Endodermal cell (in vitro differentiated cells): ENCODE measurements at places on chromosomes 16 and 17. TPM values are rescaled to one million over a fixed set of nuclear protein-coding genes. Genes with fewer than 3 reads are reported as not detected.

KRT36 gene
- total RNA-seq = not detected in 2 replicates

DNA sequence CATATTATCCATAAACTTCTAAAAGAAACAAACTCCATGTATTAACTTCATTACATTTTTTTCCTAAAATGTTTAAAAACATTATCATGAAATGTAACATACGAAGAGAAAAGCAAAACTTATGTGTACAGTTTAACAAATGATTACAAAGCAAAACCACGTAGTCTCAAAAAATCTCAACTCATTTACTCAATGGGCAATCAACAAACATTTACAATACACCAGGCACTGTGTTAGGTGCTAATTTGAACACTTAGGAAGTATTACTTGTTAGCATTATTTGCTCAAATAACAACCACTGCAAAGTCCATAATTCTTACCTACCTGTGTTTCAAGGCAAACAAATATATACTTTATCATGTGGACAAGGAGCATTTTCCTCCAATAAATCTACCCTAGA, 164.9 kb downstream of the STX8 start:
- no peak overlapping the region for H3K4me3 ChIP-seq
- no peak overlapping the region for H3K27ac ChIP-seq
- H3K36me3 ChIP-seq = no peaks in the 10 kb centered on the region

DNA sequence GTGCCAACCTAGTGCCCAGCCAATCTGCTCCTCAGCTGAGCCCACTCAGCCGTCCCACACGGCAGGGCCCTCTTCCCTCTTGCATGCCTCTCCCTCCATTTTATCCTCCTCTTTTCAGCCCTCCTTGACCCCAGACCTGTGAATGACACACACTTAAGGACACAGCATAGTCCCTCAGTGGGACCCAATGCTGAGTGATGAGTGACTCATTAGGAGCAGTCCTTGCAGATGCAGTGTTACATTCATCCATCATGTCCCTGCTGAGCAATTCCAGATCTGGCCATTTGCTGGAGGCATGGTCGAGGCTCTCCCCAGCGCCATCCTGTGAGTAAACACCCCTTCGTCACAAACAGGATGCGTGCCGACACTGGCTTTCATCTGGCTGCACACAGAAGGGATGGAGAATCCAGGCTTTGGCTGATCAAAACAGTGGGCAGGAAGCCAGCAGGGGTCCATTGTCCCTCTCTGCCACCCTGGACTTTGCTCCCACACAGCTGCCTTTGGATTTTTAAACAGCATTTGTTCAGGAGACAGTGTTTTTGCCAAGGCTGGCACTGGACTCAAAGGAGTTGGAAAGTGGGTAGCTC, 122.6 kb downstream of the AXIN2 start:
- H3K27me3 ChIP-seq = no peaks in the 10 kb centered on the region
- peak; percentile 78 for DNase-seq
- H3K4me3 ChIP-seq = no peak overlapping the region

DNA sequence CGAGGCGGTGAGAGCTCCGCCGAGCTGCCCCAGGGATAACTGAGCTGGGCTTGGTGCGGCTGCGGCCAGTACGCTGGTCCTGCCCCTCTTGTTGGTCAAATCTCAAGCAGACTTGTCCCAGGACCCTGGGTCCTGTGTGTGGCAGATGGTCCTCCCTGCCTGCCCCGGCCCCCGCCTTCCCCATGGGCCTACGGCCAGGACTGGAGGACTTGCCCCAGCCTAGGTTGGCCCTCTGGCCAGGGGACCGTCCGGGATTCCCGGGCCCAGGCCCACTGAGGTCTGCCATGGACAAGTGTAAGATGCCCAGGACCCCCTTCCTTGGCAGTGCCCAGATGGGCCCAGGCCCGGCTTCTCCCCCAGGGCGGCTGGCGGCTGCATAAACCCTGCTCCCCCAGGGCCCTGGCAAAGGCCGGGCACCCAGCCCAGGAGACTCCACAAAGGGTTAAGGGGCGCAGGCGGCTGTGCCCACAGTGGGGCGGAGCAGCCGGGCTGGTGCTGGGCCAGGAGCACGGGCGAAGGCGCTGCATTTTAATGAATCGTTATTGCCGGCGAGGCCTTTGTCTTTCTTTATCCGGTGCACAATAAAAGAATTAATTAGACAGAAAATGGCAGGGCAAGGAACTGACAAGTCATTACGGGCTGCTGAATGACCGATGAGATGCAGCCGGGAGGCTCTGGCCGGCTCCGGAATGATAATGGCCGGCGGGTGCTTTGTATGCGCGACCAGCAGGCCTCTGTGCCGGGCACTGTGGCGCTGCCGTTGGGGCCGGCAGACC, 9.1 kb downstream of the SOX8 start:
- no peaks in the 10 kb centered on the region for H3K27me3 ChIP-seq
- no peaks in the 10 kb centered on the region for H3K4me1 ChIP-seq
- H3K36me3 ChIP-seq = no peaks in the 10 kb centered on the region
- DNase-seq = no peak
- peak overlapping the region; percentile 93 for H3K27ac ChIP-seq

C16orf46 gene
- total RNA-seq = 3.7 to 3.9 TPM (median 3.8 TPM) in 3 replicates

HLF gene
- total RNA-seq = not detected in 2 replicates

- peaks cover 15% of the 10 kb centered on the region for H3K36me3 ChIP-seq
- no peaks in the 10 kb centered on the region for H3K4me1 ChIP-seq
- no peaks in the 10 kb centered on the region for H3K27me3 ChIP-seq
Observed at GRCh38 chr17:17236295-17237025, 508 bp downstream of the FLCN start.

GRCh38 chr17:81287152-81287551, 8.0 kb downstream of the SLC38A10 start:
- no peak for DNase-seq
- no peaks in the 10 kb centered on the region for H3K27me3 ChIP-seq
- H3K4me3 ChIP-seq = no peak overlapping the region

MYCBPAP gene
- total RNA-seq = 3.8 to 8.9 TPM (median 7.1 TPM) in 3 replicates

TMEM238L gene
- total RNA-seq = not detected in 2 replicates

GRCh38 chr17:64951877-64952276, 32.6 kb upstream of the LRRC37A3 start:
- no peaks in the 10 kb centered on the region for H3K36me3 ChIP-seq
- no peak for DNase-seq
- H3K4me1 ChIP-seq = no peaks in the 10 kb centered on the region
- H3K27me3 ChIP-seq = no peaks in the 10 kb centered on the region

- no peaks in the 10 kb centered on the region for H3K36me3 ChIP-seq
- no peaks in the 10 kb centered on the region for H3K4me1 ChIP-seq
- H3K4me3 ChIP-seq = peak overlapping the region; percentile 80
- peak; percentile 95 for DNase-seq
Observed at GRCh38 chr16:10180771-10181163, 1.5 kb downstream of the GRIN2A start.

ASPA gene
- total RNA-seq = not detected in 2 replicates

GRCh38 chr17:38741461-38741860, 6.7 kb downstream of the PCGF2 start:
- no peak for DNase-seq
- peaks cover 53% of the 10 kb centered on the region for H3K36me3 ChIP-seq
- H3K4me1 ChIP-seq = peaks cover 5% of the 10 kb centered on the region
- H3K27me3 ChIP-seq = no peaks in the 10 kb centered on the region
- peak overlapping the region; percentile 91 for H3K27ac ChIP-seq
- H3K4me3 ChIP-seq = no peak overlapping the region

- no peak for DNase-seq
- H3K36me3 ChIP-seq = peaks cover 47% of the 10 kb centered on the region
- no peaks in the 10 kb centered on the region for H3K27me3 ChIP-seq
- H3K27ac ChIP-seq = no peak overlapping the region
Observed at GRCh38 chr17:77488531-77489238, 347.9 kb downstream of the SEC14L1 start.

MEIOB gene
- total RNA-seq = 0.21 TPM in 1 of 3 replicates, not detected in the others

CCL14 gene
- total RNA-seq = not detected in 3 replicates

GRCh38 chr16:84922351-84923120, 88.8 kb downstream of the ZDHHC7 start:
- no peak for DNase-seq
- H3K27me3 ChIP-seq = no peaks in the 10 kb centered on the region
- H3K36me3 ChIP-seq = no peaks in the 10 kb centered on the region
- H3K27ac ChIP-seq = peak overlapping the region; percentile 90

- H3K27me3 ChIP-seq = no peaks in the 10 kb centered on the region
- peak; percentile 59 for DNase-seq
- H3K27ac ChIP-seq = no peak overlapping the region
- H3K36me3 ChIP-seq = no peaks in the 10 kb centered on the region
- peaks cover 10% of the 10 kb centered on the region for H3K4me1 ChIP-seq
Observed at GRCh38 chr17:57580055-57580739, 164.9 kb downstream of the CCDC182 start.

CSH1 gene
- not detected in 3 replicates for total RNA-seq

- no peak overlapping the region for H3K27ac ChIP-seq
- no peaks in the 10 kb centered on the region for H3K4me1 ChIP-seq
- H3K27me3 ChIP-seq = no peaks in the 10 kb centered on the region
- no peaks in the 10 kb centered on the region for H3K36me3 ChIP-seq
Observed at GRCh38 chr17:13107676-13108235, 89.9 kb upstream of the ELAC2 start.

- no peaks in the 10 kb centered on the region for H3K27me3 ChIP-seq
- H3K4me1 ChIP-seq = no peaks in the 10 kb centered on the region
- H3K36me3 ChIP-seq = no peaks in the 10 kb centered on the region
Observed at GRCh38 chr17:6381526-6382465, 53.1 kb downstream of the AIPL1 start.

PSMB10 gene
- total RNA-seq = 9.8 to 15.7 TPM (median 15.5 TPM) in 3 replicates

- no peak overlapping the region for H3K27ac ChIP-seq
- DNase-seq = no peak
- no peaks in the 10 kb centered on the region for H3K4me1 ChIP-seq
Observed at GRCh38 chr17:29576214-29577000, 7.9 kb downstream of the TP53I13 start.

SEZ6L2 gene
- 41.4 and 44.0 TPM in 2 replicates for total RNA-seq

- H3K27ac ChIP-seq = no peak overlapping the region
- H3K4me3 ChIP-seq = no peak overlapping the region
- H3K4me1 ChIP-seq = peaks cover 10% of the 10 kb centered on the region
- DNase-seq = no peak
- H3K36me3 ChIP-seq = peaks cover 49% of the 10 kb centered on the region
- no peaks in the 10 kb centered on the region for H3K27me3 ChIP-seq
Observed at GRCh38 chr16:89115216-89115861, 21.7 kb downstream of the ACSF3 start.

DNA sequence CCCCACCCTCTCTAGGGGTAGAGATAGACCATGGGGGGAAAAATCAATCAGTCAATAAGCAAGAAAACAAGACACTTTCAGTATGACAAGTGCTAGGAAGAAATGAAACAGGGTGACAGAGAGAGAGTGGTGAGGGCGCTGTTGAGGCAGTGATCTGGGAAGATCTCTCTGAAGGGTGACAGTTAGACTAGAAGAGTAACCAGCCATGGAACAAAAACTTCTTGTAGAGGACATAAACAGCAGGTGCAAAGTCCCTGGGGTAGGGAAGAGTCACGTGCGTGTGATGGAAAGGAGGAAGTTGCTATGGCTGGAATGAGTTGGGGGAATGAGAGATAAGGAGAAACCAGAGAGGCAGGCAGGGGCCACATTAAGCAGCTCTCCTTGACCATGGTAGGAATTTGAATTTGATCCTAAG, 16.8 kb upstream of the EMP2 start:
- no peak overlapping the region for H3K27ac ChIP-seq
- H3K4me3 ChIP-seq = no peak overlapping the region
- no peaks in the 10 kb centered on the region for H3K4me1 ChIP-seq
- DNase-seq = no peak
- H3K36me3 ChIP-seq = no peaks in the 10 kb centered on the region
- no peaks in the 10 kb centered on the region for H3K27me3 ChIP-seq

NXPH3 gene
- total RNA-seq = 4.0 to 5.9 TPM (median 5.1 TPM) in 3 replicates

GRCh38 chr17:3008336-3009288, 54.8 kb downstream of the OR1D5 start:
- H3K27ac ChIP-seq = no peak overlapping the region
- DNase-seq = peak; percentile 38
- H3K4me3 ChIP-seq = no peak overlapping the region
- H3K27me3 ChIP-seq = no peaks in the 10 kb centered on the region
- H3K4me1 ChIP-seq = no peaks in the 10 kb centered on the region

DNA sequence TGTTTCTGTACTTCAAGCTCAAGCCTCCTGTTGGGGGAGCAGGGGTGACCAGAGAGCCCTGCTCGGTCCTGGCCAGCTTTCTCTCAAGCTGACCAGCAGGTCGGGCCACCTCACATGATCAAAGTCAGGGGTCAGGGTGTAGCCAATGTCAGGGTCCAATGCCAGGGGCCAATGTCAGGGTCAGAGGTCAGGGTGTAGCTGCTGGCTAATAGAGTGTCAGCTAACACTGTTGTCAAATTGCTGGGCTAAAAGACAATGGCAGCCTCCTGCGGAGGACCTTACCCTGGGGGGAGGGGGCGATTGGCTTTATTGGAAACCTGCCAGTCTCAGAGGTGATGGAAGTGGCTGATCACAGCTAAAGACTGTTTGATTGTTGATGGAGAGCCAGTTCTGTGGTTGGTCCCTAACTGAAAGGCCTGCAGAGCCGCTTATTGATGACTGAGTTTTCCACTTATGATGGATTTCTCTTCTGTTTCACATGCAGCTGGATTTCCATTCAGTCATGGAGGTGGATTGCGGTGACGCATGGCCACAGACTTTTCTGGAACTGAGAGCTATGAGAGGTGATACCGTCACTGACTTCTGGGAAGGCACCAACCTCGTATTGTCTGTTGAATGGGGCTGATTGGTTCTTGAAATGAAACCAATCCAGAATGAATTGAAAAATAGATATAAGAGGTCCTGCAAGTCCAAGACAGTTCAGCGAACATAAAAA, 97.4 kb upstream of the ZFHX3 start:
- DNase-seq = peak; percentile 64
- no peaks in the 10 kb centered on the region for H3K27me3 ChIP-seq
- H3K4me3 ChIP-seq = no peak overlapping the region
- no peaks in the 10 kb centered on the region for H3K36me3 ChIP-seq

DNA sequence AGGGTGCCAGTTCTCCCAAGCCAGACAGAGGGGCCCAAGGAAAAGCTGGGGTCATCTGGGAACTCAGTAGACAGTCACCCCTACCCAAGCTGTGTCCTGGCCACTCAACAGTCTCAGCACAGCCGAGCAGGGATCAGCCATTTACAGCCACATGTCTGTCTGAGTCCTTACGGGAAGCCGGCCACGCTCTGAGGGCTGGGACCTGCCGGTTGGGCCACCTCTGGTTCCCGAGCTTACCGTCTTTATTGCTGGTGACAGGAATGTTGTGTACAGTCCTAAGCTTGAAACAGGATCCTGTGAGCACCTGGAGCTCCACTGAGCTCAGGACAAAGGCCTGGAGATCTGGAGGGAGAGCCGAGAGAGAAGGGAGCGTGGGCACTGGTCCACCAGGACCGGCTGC, 59.8 kb downstream of the TIMM22 start:
- peak overlapping the region; percentile 60 for H3K27ac ChIP-seq
- no peaks in the 10 kb centered on the region for H3K4me1 ChIP-seq
- peaks cover 26% of the 10 kb centered on the region for H3K36me3 ChIP-seq
- peak; percentile 49 for DNase-seq
